ENCODE measurements at places on chromosomes 4 and X.
A peak's percentile ranks its signal among the peaks of the same experiment; 100 is the strongest.

- no peak for DNase-seq
Measured at GRCh38 chrX:124341396-124342132, 4.8 kb upstream of the SH2D1A start.

- DNase-seq, result no peak
Measured at GRCh38 chr4:2168469-2169319, 73.2 kb downstream of the HAUS3 start.

- DNase-seq, result no peak
Measured at GRCh38 chrX:11210415-11210801, 82.8 kb upstream of the AMELX start.

DNA sequence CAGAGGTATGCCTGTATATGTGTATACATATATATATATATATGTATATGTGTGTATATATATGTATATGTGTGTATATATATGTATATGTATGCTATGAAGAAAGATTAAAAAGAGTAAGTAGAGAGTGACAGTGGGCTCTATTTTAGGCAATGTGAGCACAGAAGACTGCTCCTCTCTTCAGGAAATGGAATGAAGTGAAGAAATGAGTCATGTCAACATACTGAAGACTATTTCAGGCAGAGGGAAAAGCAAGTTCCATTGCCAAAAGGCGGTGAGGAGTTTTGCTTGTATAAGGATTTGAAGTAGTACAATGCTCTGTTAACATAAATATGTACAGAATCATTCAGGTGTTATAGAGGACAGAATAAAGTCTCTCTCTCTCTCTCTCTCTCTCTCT, 773.2 kb upstream of the FTHL17 start:
- no peak for DNase-seq

GRCh38 chr4:146814750-146815149, 130.9 kb downstream of the TTC29 start:
- no peak for DNase-seq

GRCh38 chr4:78288327-78288726, 231.2 kb downstream of the FRAS1 start:
- no peak for DNase-seq

DNA sequence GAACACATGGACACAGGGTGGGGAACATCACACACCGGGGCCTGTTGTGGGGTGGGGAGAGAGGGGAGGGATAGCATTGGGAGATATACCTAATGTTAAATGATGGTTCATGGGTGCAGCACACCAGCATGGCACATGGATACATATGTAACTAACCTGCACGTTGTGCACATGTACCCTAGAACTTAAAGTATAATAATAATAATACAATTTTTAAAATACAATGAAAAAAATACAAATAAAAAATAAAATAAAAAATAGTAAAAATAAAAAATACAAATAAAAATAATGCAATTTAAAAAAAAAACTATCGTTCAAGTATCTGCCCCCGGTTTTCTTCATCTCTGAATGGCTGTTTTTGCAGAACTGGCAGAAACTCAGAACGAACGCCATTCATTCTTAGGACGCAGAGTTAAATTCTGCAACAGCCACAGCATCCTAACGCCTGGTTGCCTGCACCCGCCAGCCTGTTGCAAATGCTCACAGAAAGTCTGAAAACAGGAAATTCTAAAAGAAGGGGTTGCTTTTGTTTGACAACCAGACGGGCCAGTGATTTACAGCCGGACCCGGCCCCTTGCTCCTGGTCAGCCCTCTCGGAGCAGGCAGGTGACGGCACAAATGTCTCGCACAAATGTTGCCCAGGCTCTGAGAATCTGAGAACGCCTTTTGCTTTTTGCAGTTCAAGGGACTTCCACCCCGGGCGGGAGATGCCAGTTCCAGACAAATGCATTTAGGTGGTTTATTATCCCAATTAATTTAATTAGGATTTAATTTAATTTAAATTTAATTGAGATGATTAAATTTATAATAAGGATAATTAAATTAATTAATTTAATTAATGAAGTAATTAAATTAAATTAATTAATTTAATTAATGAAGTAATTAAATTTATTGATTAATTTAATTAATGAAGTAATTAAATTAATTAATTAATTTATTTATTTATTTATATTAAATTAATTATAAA, 47.8 kb downstream of the CRLF2 start:
- peak; percentile 10 for DNase-seq

DNA sequence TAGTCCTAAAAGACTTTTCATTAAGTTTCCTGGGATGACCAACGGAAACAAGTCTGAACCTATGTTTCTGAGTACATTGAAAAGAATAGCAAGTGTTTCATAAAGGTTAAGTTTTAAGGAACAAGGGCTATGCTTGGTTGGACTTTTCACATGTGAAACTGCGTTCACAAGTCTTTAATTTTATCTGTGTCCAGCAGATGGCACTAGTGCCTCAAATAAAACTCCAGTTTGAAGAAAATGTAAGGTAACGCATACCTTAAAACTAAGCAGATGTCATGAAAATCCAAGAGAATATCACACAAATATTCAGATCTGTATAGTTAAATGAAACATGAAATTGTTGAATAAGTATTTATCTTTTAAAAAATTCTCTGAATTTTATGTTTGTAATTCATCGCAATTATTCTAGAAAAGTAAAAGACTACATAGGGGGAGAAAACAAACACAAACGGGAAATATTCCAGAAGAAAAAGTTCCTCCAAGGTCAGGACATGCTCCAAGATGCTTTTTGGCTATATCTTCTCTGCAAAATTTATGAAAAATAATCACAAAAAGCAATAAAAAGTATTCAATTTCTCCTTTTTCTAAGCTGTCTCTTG, 89.6 kb upstream of the MAD2L1 start:
- DNase-seq, result peak; percentile 90

GRCh38 chr4:146179784-146180370, 4.4 kb downstream of the LSM6 start:
- DNase-seq, result no peak

- DNase-seq, result no peak
Measured at GRCh38 chrX:151510203-151510602, 53.3 kb upstream of the PASD1 start.

DNA sequence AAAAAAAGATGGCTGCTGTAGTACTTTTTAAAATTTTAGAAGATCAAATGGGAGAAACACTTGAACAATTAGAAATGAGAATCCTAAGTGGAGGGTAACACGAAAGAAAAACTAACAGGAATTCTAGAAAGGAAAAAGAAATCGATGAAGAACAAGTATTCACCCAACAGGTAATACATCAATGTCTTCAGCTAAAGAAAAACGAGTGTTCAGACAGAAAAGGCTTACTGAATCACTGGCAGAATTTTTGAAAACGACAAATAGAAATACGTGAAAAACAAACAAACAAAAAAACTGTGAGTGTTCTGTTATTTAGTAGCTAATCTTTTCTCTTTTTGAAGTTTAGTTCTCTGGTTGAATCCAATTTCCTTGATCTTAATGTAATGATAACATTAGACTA, 1.8 kb downstream of the MAD2L1 start:
- no peak for DNase-seq

DNA sequence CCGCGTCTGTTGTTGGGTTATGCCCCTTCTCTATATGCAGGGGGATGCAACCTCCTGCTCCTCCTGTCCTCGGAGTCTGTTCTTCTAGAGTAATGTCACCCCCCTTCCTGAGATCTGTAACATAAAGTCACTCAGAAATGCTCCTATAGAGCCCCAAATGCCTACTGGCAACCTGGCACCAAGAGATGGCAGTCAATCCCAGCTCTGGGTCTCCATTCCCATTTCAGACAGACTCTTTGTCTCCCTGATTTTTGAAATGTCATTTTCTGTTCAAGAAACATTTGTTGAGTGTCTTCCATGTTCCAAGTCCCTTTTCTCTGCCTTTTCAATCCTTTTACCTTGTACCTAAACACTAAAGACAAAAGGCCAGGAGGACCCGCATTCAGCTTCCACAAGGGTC, 9.6 kb upstream of the PRDM8 start:
- no peak for DNase-seq

GRCh38 chrX:107571296-107571998, 56.9 kb upstream of the PRPS1 start:
- peak; percentile 87 for DNase-seq

DNA sequence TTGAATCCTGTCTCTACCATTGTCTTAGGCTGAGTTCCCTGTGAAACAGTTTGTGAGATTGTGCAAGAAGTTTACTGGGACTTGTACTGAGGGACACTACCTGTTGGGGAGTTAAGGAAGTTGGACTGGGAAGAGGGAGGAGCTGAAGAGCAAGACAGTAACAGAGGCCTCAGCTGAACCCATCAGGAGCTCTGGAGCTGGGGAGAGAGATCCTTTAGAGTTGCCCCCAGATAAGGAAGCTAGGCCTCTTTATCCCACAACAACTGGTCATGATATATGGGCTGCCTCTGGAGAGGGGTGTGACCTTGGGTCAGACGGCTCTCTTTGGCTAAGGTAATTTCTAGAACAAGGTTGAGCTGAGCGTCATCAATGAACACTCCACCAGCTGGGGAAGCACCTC, 137.8 kb upstream of the SLC4A4 start:
- no peak for DNase-seq

- DNase-seq, result no peak
Measured at GRCh38 chr4:157151711-157152110, 68.8 kb upstream of the GRIA2 start.

DNA sequence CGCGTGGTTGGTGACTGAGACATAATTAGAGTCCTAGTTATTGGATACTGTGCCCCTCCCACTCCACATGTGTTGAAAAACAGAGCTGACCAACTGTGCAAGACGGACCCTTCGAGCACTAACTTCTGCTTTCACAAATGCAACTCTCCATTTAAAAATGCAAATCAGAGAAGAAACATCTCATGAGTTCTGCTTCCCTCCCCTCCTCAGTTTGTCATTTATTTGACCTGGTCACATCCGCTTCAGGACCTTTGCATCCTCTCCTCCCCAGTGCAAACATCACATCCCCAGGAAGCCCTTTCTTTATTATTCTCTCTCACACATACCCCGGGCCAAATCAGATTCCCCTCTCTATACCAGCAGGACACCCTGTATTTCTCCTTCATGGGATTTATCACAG, 38.1 kb upstream of the NOCT start:
- DNase-seq, result peak; percentile 65

GRCh38 chrX:149097786-149098185, 407.3 kb downstream of the IDS start:
- no peak for DNase-seq

DNA sequence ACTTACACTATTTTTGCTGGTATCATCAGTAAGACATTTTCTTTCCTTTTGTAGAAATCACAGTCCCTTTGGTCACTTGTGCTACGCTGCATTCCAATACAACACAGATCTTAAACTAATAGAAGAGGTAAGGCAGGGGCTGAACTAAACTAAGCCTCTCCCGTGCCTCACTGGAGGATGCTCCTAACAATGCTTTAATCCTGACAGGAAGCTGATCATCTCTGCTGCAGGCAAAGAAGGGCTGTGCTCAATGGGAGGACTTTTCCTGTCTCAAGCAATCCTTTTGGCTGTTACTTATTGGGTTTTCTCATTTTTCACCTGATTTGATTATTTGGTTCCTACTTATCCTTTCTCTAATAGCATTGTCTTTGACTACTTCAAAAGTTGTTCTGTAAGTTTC, 583.1 kb downstream of the INPP4B start:
- peak; percentile 50 for DNase-seq

- no peak for DNase-seq
Measured at GRCh38 chr4:14247767-14248166, 620.2 kb upstream of the BOD1L1 start.

DNA sequence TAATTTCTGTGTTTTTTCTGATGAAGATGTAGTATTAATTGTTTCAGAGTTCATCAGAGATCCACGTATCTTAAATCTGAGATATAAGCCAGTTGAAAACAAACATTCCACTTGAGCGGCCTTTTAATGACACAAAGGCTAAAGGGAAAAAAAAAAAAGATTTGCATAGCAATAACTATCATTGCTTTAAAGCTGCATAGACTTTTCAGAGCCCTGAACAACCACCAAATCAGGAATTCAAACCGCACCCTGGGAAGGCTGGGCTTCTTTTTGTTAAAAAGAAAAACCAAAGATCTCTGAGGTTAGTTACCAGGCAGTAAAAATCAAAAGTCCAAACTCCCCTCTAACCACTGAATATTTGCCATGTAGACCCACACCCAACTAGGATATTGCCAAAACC, 206.0 kb downstream of the HHIP start:
- no peak for DNase-seq

GRCh38 chrX:73577361-73577760, 14.4 kb downstream of the CHIC1 start:
- peak; percentile 88 for DNase-seq

DNA sequence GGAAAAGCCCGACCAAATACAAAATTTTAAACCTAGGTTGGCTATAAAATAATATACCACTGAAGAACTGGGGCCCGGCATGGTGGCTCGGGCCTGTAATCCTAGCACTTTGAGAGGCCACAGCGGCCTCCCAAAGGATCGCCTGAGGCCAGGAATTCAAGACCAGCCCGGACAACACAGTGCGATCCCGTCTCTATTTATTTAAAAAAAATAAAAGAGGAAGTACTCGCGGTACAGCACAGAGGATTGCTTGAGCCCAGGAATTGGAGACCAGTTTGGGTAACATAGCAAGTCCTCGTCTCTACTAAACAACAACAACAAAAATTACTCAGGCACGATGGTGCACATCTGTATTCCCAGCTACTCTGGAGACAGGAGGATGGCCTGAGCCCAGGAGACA, 44.8 kb upstream of the CDKN2AIP start:
- no peak for DNase-seq

DNA sequence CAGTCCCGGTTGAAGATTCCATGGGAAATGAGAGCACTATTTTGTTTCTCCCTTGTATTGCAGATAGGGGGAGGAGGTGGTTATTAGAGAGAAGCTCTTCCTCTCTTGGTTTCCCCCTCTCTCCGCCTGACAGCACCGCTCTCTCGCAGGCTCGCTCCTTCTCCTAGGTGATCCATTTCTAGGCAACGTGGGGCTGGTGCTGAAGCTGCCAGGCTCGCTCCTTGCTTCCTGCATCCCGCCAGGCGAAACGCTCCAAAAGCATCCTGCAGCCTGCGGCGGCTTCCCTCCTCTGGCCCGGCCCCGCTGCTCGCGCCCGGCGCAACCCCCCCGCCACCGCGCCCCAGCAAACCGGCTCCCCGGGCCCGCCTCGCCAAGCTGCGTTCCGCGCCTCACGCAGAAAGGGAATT, at the start of gene GRID2:
Gene GRID2 (plus strand): TSS at position 346 of the 407 bp plus-strand sequence.
- DNase-seq, result no peak

DNA sequence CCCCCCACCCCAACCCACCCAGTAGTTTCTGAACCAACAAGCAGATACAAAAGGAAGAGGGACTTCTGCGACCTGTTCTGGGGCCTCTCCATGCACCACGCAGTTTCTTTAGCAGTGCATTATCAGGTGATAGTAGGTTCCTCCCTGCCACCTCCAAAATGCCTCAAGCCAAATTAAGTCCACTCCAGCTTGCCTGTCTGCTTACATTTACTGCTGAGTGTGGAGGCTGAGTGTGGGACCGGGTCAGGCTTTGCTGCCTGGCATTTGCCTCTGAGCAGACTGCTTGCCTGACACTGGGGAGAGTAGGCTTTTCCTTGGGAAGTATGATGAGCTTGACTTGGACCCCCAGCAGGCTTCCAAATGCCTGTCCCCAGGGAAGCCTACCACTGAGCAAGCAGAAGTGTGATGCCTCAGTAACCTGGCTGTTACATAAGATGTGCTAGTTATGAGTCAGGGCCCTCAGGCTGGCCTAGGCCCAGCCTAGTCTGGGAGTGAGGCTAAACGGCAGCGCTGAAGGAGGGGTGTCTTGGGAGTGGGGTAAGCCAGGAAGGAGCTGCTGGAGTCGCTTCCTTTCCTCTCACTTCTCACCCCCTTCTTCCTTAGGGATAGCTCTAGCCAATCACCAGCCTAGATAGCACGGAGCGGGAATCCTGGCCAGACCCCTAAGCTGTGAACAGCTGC, 9.0 kb downstream of the TSC22D3 start:
- DNase-seq, result no peak

All from lung microvascular endothelial cell (primary cell).